ENCODE measurements at places on chromosomes 3 and 15.

GRCh38 chr15:101502572-101503295, 13.2 kb upstream of the PCSK6 start:
- no peak for DNase-seq

DNA sequence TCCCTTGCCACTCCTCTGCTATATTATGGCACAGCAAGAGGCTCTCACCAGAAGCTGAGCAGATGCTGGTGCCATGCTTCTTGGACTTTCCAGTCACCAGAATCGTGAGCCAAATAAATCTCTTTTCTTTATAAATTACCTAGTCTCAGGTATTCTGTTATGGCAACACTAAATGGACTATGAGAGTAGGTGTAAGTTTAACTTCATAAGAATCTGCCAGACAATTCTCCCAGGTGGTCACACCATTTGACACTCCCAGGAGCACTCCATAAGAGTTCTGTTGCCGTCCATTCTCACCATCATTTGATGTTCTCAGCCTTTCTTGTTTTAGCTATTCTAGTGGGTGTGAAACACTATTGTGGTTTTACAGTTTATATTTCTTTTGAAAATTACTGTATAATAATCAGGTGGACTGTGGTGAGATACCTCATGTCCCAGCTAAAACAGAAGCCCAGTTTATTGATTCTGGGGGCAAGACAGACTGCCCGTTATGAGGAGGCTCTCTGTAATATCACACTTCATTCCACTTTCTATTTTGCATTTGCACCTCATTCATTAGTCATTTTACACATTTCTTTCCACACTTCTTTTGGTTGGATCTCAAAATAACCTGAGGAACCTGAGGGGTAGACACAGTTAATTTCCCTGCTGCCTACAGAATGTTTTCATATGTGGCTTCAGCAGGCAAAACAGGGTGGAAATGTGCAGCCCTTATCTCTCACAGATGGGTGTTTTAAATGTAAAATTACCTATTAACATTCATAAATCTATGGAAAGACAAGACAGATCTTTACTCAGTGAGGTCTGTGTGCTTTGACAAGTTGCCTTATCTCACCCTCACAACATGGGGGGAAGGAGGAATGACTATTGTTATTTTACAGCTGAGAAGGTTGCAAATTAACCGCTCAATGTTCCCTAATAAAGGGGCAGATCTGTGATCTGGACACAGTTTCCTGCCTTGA, 42.1 kb downstream of the CDCP1 start:
- no peak for DNase-seq

GRCh38 chr3:79869461-79870312, 101.9 kb upstream of the ROBO1 start:
- DNase-seq, result no peak

GRCh38 chr3:162776148-162776547, 1279.5 kb downstream of the OTOL1 start:
- DNase-seq, result no peak

Data from stimulated activated CD4-positive, alpha-beta T cell treated with anti-CD3 and anti-CD28 coated beads, Interleukin-2, amount 100 ng/mL, for 4 hours (primary cell).